ENCODE measurements at places on chromosomes 11 and 22. TPM values are rescaled to one million over a fixed set of nuclear protein-coding genes. Genes with fewer than 3 reads are reported as not detected.

SLC1A2 gene
- not detected for polyA plus RNA-seq

MFRP gene
- not detected for polyA plus RNA-seq

MMP7 gene
- polyA plus RNA-seq = not detected

GVQW3 gene
- polyA plus RNA-seq = 0.43 TPM

HSCB gene
- 13.8 TPM for polyA plus RNA-seq

OR10D3 gene
- polyA plus RNA-seq = not detected

ESRRA gene
- 49.9 TPM for polyA plus RNA-seq

RASD2 gene
- 0.06 TPM for polyA plus RNA-seq

ADM gene
- 20.8 TPM for polyA plus RNA-seq

OR5B17 gene
- polyA plus RNA-seq = not detected
